ENCODE measurements at places on chromosomes 6 and 20.

- no peak for DNase-seq
These were observed 3.6 kb upstream of the FOXC1 start for GRCh38 chr6:1605893-1606779.

- DNase-seq: no peak
These were observed 123.6 kb upstream of the GLP1R start for GRCh38 chr6:38924791-38925509.

- no peak for DNase-seq
These were observed 622.8 kb upstream of the NRSN1 start for GRCh38 chr6:23503173-23503572.

DNA sequence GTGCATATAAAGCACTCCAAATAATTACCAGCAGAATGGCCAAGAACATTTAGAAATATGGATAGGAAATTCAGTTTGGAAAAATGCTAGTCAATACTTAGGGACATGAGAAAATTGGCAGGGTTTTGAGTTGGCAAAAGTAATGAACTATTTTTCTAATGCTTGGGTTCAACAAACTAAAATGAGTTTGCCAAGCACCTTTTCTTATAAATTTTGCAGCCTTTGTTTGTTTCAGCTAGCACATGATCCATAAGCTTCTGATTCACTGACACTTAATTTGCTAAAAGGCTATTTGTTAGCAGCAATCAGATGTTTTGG is 324.8 kb downstream of the QKI start:
- DNase-seq: no peak

- no peak for DNase-seq
These were observed 49.3 kb downstream of the EZR start for GRCh38 chr6:158769771-158770432.

- DNase-seq: no peak
These were observed 45.0 kb downstream of the PHACTR1 start for GRCh38 chr6:12761376-12762115.

GRCh38 chr20:58244517-58245030 is 16.1 kb upstream of the ANKRD60 start:
- no peak for DNase-seq
